ENCODE measurements at places on chromosomes 1 and 21.

DNA sequence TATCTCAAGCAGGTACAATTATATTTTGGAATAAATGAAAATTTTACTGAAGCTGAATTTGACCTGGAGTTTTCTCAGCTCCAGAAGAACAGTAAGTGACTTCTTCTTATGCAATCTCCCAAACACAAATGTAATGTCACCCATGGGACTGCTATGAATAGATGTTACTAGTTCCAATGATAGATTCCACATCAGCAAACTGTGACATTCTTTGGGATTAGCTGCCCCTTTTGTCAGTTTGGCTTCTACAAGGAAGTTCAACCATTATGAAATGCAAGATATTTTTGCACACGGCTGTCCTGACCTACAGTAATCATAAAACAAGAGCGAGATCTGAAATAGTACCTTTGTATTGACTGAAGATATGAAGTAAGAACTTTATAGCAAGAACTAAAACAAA lies 27.8 kb upstream of the TSNAX start:
- DNase-seq, result no peak

- no peak for DNase-seq
These were observed 10.1 kb downstream of the CHD1L start for GRCh38 chr1:147252540-147252939.

- DNase-seq, result no peak
These were observed 92.2 kb downstream of the POU2F1 start for GRCh38 chr1:167312871-167313270.

GRCh38 chr1:172616195-172616594 lies 42.7 kb upstream of the FASLG start:
- DNase-seq, result no peak

- no peak for DNase-seq
These were observed 269.0 kb downstream of the LTN1 start for GRCh38 chr21:28723646-28724045.

DNA sequence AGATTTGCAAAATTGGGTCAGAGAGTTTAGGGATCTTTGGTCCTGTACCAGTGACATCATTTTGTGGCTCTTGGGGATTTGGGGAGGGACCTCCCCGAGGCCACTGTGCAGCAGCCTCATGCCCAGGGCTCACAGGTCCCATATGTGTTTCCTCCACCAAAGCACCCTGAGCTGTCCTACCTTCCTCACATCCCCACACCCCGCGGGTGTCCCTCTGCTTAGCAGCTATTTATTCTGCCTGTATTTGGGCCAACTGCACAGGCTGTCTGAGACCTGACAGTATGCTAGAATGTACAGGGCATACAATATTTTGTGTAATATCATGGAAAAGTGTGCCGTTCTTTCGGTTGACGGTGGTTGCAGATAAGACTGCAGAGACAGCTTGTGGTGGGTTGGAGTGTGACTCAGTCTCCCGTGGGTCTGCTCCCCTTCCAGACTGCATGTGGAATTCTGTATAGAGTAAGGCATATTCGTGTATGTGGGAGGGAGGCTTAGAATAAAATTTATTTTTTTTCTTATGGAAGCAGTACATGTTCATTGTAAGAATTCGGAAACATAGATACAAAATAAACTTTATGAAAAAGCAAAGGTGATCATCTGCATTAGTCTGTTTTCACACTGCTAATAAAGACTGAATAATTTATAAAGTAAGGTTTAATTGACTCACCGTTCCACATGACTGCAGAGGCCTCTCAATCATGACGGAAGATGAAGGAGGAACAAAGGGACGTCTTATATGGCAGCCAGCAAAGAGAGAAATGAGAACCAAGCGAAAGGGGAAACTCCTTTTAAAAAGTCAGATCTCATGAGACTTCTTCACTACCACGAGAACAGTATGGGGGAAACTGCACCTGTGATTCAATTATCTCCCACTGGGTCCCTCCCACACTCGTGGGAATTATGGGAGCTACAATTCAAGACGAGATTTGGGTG lies 84.4 kb downstream of the ADARB1 start:
- DNase-seq, result no peak

GRCh38 chr1:92749024-92749634 lies 35.8 kb downstream of the EVI5 start:
- DNase-seq, result no peak

- DNase-seq, result no peak
These were observed 53.3 kb upstream of the TINAGL1 start for GRCh38 chr1:31523012-31523411.

- no peak for DNase-seq
These were observed 129.8 kb upstream of the SAMSN1 start for GRCh38 chr21:14675774-14676530.

GRCh38 chr1:156409439-156409838 lies 40.4 kb downstream of the RHBG start:
- DNase-seq, result no peak

DNA sequence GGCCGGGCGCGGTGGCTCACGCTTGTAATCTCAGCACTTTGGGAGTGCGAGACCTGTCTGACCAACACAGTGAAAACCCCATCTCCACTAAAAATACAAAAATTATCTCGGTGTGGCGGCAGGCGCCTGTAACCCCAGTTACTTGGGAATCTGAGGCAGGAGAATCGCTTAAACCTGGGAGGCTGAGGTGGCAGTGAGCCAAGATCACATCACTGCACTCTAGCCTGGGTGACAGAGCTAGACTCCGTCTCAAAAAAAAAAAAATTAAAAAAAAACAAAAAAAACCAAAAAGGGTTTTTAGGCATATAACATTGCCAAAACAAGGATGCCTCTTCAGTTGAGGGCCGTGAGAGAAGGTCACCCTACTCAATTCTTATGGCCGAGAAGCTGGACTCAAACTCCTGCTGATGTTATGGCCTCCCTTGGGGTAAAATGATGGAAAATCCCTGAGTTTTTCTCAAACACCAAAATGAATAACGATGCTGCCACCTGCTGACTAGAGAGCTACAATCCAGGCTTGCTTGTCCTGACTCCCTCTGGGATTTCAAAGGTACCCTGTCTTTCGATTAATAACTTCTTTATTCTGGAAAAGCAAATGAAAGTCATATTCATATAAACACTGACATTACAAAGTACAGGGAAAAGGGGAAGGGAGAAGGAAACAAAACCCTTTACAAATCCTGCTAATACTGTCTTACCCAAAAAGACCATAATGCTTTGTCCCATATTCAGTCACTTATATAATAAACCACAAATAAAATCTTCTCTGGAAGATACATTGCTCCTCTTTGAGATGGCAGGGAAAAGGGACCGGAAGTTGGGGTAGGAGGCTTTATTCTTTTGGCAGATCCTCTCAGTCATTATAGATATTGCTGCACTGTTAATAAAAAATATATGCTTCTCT lies 10.7 kb downstream of the RAB42 start:
- no peak for DNase-seq

GRCh38 chr1:71548398-71548890 lies 467.6 kb upstream of the ZRANB2 start:
- DNase-seq, result no peak

DNA sequence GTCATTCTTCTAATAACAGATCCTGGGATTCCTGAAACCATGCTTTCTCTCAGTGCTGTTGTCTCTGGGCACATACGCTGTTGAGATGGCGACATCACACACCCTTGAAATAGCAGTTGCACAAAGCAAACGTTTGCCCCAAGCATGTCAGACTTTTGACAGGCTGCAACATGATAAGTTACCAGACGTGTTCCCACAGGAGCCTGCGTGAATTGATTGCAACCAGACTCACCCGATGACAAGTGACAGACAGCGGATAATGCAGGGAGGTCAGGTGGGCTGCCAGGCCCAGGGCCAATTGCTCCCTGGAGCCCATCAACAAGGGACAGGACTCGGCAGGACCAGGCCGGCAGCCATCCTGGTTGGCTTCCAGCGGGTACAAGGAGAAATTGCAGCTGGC lies 310.9 kb downstream of the SIPA1L2 start:
- DNase-seq, result no peak

DNA sequence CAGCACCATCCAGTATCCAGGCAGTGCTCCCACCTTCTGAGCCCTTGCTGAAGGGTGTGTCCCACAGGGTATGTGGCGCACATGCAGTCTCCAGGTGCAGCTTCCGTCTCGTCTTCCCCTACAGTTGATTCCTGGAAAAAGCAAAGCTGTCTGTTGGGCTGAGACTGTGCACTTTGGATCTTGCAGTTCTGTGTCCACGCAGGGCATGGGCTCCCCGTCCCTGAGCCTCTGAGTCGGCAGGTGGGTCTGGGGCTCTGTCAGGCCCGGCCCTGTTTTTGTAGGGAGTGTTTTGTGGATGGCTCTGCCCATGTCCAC lies 32.8 kb downstream of the SNAP47 start:
- DNase-seq, result no peak

GRCh38 chr1:242449661-242450060 lies 74.8 kb downstream of the PLD5 start:
- DNase-seq, result no peak

DNA sequence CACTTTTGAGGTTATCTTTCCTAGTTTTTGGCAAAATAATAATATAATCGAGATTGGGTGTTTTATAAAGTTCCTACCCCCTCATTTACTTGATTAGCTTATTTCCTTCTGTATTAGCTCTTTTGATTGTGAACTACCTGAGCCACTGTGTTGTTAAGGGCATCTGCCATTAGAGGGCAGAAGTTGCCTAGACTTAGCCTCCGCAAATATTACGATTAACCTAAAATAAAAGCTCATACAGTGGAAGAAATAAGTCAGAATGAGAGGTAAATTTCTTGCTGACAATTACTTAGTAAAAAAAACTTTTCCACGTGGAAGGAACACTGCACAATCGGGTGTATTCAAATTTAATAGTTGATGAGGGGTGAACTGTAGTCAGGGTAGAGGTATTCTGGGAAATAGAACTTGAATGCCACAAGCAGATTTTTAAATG lies 2.3 kb downstream of the H3-3A start:
- DNase-seq, result no peak

DNA sequence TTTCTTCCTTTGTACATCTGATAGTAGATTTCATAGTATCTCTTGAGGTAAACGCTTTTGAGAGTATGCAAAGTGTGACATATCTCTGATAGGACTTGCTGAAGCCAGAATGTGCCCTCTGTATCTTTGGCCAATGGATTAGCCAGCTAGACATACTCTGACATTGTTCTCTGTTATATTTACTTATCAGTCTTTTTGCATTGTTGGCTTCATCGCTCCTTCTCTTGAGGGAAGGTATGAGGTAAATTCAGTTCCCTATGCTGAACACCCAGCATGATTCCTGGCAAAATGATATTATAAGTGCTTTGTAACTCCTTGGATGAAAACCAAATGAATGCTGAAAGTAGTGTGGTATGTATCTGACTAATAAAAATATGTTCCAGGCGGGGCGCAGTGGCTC lies 163.2 kb upstream of the CACYBP start:
- no peak for DNase-seq

DNA sequence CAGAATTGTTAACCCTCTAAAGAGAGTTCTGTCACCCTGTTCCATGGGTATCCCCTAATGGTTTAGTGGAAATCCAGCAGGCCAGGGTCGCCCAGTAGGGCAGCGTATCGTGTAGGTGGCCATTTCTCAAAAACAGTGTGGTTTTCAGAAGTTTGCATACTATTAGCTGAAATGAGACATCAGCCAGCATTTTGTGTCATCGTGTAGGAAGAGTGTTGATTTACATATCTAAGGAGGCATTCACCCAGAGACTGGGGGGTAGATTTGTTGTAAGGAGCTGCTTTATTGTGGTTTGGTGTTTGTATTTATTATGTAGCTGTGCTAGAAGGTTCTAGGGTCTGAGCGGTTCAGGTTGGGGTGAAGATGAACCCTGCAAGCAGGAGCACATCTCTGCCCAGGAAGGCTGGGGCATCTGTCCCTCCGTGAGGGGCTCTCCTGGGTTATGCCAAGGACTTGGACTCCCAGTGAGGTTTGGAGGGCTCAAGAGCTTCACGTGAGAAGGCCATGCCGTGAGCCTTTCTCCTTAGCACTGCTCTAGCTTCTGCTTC lies 174.4 kb downstream of the PGBD5 start:
- peak; percentile 64 for DNase-seq

DNA sequence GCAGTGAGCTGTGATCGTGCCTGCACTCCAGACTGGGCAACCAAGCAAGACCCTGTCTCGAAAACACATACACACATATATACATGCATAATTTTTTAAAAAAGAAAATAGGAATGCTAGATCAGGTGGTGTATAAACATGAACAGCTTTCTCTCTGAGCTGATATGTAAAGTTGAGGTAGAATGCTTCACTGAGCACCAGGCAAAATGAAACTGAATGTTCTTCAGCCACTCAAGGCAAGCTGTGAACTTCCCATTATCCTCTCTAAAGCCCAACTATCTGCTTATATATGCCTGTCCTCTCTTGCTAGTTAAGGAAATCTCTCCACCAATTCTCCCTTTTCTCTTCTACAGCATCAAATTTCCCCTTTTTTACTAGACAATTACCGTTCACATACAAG lies 93.0 kb downstream of the NUF2 start:
- DNase-seq, result no peak

DNA sequence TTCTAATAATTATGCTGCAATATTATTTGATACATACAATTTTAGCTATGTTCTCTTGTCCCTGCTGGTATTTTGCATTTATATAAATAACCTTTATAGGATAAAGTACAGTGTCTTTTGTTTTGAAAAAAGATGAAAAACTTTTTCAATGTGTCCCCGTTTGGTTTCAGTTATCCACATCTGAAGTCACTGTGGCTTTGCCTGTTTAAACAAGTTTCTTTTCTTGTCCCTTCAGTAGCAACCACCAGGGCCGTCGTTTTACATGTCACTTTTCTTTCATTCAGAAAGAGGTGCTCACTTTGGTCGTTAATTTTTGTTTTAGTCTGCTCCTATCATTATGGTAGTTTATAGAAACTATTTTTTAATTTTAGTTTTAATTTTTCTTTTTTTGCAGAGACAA lies 41.4 kb downstream of the RABGAP1L start:
- no peak for DNase-seq

DNA sequence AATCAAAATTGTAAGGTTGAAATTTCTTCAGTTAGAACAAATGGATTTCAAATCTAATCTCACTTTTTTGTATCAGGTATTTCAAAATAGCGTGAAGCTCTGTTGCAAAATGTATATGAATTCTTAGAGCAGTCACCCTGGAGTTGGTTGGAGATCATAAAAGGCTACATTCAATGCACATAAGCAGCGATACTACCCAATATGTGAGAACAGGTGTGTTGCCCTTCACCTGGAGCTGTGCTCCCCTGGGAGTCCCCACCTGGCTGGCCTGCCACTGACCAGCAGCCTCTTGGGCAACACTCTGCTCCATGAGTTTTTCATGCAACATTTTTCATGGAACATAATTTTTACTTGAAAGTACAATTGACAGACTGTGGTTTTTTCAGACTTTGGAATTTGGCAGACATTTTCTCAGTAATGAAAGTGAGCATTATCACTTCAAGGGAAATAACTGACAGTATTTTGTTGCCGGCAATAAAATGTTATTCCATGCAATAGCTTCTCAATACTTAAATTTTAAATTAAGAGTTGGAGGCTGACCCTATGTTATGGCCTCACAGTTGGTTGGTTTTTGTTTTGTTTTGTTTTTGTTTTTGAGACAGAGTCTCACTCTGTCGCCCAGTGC lies 95.1 kb downstream of the ST3GAL3 start:
- no peak for DNase-seq

- DNase-seq, result no peak
These were observed 39.7 kb downstream of the TOMM20 start for GRCh38 chr1:235088907-235089306.

All from mesenteric fat pad (tissue), 1 donor.